ENCODE measurements at places on chromosomes 4 and X.
A peak's percentile ranks its signal among the peaks of the same experiment; 100 is the strongest.

- DNase-seq, result no peak
Measured at GRCh38 chr4:1261107-1261928, 12.4 kb upstream of the CTBP1 start.

- no peak for DNase-seq
Measured at GRCh38 chr4:3805026-3805425, 38.8 kb downstream of the ADRA2C start.

DNA sequence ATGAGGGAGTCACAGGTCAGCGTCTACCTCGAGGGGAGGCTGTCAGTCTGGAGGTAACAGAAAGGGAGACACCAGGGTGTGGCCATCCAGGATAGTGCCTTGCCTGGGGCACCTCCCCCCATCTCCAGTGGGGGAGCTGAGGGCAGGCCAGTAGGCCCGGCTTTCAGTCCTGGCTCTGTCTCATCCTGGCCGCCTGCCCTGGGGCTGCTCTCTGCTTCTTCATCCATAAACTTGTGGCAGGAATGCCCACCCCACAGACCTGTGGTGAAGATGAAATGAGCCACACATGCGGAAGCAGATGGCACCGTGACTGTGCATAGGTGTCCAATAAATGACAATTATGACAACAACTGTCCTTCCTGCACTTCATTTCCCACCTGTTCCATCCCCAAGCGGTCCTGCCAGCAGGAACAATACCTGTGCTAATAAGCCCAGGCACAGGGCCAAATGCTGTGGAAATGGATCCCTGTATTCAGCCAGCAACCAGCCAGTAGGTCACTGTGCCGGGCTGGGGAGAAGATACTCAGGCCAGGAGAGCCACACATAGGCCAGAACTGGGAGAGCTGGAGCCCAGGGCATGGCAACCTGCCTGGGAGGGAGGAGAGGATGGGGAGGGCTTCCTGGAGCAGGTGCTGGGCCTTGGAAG lies 30.2 kb downstream of the TRO start:
- no peak for DNase-seq

- DNase-seq, result no peak
Measured at GRCh38 chrX:13419918-13420317, 100.1 kb upstream of the ATXN3L start.

- no peak for DNase-seq
Measured at GRCh38 chrX:10709276-10709675, 88.9 kb upstream of the MID1 start.

GRCh38 chrX:101390664-101391525 lies at the start of gene RPL36A:
Gene RPL36A, plus strand, starts transcription at chrX:101391011. Its CDS starts 33 bp downstream, at chrX:101391044.
- peak; percentile 46 for DNase-seq

DNA sequence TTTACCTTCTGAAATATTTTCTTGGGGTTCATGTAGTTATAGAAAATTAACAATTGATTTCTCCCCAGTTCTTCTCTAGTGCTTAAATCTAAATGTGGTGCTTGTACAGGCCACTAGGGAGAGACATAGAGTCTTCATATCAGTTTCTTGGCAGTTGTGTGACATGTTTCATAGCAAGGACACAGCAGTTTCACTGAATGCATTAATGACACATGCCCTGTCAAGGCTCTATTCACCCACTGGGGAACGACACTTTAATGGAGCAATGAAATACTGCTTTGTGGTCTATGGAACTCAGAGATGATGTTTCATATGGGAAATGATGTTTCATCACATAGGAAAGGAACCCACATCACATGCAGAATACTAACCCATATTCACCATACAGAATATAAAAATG lies 2.8 kb downstream of the VEGFC start:
- no peak for DNase-seq

DNA sequence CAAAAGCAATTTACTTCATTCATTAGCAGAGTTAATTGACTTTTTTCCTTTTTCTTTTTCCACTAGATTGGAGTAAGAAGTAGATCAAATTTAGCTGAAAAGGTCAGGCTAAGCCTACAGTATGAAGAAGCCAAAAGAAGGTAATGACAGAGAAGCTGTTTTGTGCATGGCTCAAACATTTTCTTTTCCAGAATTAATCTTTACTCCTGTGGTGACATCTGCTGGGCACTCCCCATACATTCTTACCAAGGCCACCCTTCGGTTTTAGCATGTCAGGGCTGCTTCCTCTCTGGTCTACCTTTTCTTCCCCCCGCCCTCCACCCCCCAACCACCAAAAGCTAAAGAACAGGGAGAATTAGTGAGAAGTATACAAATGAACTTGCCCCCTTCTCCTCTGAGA lies 70.2 kb downstream of the CLDN22 start:
- no peak for DNase-seq

- DNase-seq, result no peak
Measured at GRCh38 chr4:125316791-125317524, 2.2 kb downstream of the FAT4 start.

DNA sequence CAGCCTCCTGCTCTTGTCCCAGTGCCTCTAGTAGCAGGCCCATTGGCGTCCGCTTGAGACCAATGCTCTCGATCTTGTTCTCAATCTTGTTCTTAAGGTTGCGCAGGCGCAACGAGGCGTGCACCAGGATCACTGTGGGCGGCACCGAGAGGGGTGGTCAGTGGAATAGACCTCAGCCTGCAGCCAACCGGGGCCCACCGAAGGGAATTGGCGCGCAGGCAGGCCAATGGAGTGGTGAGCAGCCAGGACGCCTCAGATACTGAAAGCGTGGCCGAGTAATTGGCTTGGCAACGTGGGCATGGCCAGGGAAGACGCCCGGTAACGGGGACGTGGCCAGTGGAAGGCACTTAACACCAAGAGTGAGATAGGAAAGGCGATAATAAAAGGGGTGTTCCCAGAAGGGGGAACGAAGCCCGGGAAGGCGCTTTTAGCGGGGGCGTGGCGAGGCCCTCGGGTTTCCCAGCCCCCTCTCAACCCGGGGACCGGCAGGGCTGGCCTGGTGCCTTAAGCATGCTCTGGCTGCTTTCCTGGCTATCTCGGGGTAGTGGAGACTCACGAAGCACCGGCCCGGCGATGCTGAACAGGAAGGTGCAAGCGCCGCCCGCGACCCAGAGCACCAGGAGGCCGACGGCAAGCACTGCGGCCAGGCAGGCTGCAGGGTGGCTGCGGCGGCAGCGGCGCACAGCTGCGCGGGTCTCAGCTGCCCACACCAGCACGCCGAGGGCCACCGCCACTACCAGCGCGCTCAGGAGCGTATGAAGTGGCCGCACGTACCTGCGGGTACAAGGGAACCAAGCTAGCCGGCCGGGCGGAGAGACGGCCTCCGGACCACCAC lies 1.7 kb downstream of the PRAF2 start:
- DNase-seq, result no peak

DNA sequence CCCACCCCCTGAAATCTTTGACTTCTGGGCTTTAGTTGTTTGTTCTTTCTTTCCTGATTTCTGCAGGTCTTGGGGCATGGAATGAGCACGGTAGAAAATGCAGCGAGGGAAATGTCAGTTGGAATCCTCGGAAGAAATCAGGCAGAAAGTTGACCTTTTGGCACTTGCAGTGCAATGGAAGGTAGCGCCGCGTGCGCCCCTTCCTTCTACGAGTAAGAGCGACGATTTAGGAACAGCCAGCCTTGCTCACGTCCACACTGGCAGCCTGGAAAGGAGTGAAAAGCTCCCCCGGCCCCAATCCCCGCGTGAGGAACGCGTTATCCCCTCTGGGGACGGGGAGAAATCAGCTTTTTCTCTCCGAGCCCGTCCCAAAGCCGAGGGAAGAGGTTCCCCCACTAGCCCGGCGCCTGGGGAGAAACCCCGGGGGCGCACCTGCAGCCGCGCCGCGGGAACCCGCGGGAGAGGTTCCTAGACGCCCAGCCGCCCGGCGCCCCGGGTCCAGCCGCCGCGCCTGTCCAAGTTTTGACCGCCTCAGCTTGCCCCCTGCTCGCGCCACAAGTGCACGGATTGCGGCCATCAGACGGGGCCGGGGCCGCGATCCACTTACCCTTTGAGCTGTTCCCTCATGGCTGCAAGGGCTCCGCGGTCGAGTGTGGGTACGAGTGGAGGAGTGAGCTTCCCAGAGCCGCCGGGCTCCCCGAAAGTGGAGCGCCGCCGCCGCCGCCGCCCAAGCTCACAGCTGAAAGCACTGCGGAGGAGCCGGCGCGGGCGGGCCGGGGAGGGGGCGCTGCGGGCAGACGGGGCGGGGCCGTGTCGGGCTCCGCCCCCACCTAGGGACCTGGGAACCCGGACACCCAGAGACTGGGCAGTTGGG lies 194.6 kb upstream of the FTHL17 start:
- no peak for DNase-seq

DNA sequence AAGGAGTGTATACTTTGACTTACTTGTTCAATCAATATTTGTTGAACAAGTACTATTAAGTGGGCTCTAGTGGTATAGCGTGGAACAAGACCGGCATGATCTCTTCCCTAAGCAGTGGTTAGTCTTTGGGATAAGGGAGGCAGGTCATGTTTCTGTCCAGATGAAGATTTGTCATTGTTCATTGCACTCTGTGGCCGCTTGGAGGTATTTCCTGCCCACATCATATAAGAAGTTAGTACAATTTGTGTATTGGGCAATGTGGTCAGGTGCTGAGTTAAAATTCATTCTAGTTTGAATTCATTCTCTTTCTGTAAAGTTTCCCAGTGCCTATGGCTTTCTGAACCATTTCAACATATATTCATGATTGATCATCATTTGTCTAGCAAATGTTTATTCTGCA lies 101.1 kb upstream of the SHISA3 start:
- no peak for DNase-seq

GRCh38 chrX:42783451-42783850 lies 5.5 kb upstream of the PPP1R2C start:
- DNase-seq, result no peak

GRCh38 chr4:138925495-138925894 lies 90.1 kb upstream of the NOCT start:
- no peak for DNase-seq

DNA sequence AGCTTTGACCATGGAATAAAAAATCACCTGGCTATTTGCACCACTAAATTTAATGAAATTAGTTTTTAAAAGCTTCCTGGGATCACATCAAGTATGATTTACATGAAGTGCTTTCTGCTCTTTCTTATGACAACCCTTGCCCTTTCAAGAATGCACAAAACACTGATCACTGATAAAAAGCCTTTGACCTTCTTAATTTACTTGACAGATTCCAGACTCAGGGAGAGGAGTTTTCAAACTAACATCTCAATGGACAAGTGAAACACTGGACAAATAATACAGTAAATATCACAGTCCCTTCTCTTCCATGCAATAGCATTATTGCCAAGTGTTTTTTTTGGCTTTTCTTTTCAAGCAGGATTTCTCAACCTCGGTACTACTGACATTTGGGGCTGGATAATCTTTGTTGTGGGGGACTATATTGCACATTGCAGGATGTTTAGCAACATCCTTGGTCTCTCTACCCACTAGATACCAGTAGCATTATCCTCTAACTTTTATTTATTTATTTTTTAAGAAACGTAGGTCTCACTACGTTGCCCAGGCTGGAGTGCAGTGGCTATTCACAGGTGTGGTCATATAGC lies 86.3 kb downstream of the ZNF827 start:
- DNase-seq, result no peak

GRCh38 chr4:139501927-139502899 lies 48.3 kb downstream of the RAB33B start:
- DNase-seq, result no peak

- no peak for DNase-seq
Measured at GRCh38 chrX:68876731-68877130, 47.9 kb downstream of the EFNB1 start.

DNA sequence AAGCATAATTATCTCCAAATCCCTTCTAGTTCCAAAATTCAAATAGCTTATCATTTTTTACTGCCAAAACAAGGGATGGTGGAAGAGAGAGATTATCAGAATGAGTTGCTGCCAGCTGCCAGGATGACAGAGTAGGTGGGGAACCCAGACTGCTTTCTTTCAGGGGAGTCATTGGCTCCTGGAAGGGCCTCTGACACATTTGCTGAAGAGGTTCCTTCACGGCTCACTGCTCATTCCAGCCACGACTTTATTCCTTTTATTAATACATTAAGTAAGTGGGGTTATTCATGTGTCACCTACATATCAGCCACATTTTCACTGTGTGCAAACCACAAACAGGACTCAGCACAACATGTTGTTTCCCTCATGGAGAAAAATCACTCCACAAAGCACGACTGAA lies 12.7 kb upstream of the SMIM43 start:
- no peak for DNase-seq

GRCh38 chr4:61200916-61201526 lies 895 bp downstream of the ADGRL3 start:
- DNase-seq, result no peak

- DNase-seq, result no peak
Measured at GRCh38 chr4:82786828-82787227, 11.8 kb downstream of the SCD5 start.

DNA sequence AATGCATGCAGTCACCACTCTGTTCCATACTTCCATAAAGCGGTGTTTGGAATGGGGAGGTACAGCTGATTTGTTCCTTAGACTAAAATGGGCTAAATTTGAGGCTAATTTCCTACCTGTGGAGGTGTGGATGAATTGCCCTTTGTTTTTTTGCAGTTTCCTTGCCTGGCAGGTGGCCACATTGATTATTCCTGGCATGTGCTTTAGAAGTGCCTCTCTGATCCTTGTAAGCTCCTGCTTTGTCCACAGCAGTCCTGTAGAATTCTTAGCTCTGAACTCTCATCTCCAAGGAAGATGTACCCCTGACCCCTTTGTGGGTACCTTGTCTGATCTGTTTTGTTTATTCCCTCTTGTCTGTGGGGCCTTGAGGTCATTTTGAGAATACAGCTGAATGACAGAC lies 136.8 kb downstream of the ADGRL3 start:
- no peak for DNase-seq

- no peak for DNase-seq
Measured at GRCh38 chrX:44483965-44484606, 58.6 kb downstream of the FUNDC1 start.

DNA sequence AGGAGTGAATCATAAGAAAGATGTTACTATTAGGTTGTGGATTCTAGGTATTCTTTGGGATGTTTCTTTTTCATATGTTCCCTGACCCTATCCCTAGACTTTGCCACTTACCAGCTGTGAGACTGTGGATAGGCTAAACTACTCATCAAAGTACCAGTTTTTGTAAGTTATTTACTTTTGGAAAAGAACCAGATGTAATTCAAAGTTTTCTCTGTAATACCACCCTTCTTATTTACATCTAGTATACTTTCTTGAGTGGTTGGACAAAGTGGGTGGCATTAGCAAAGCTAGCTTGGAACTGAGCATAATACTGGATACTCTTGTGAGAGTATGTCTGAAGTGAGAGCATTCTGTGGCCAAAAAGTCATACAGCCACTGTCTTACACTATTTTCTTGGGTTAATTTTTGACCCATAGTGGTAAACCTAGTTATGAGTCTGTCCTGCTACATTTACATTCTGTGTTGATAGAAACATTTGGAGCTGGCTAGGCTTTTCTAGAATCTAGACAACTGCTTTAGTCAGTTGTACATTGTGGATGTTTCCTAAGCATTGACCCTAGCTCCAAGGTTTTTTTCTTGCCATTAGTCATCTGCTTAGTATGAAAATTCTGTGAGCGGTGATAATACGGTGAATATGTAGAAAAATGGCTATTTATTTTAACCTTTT lies 41.7 kb downstream of the KDM6A start:
- DNase-seq, result no peak

DNA sequence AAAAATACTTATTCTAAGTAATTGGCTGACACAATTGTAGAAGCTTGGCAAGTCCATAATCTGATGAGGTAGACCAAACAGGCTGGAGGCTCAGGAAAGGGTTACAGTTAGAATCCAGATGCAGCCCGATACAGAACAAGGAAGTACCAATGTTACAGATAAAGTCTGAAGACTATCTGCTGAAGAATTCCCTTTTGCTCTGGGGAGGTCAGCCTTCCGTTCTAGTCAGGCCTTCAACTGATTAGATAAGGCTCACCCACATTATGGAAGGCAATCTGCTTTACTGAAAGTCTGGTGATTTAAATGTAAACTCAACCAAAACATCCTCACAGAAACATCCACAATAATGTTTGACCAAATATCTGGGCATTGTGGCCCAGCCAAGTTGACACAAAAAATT lies 7.4 kb upstream of the DYNLT3 start:
- no peak for DNase-seq
